ENCODE measurements at places on chromosomes 12 and 14.

- no peak for DNase-seq
Measured at GRCh38 chr12:67764946-67765619, 116.5 kb downstream of the DYRK2 start.

DNA sequence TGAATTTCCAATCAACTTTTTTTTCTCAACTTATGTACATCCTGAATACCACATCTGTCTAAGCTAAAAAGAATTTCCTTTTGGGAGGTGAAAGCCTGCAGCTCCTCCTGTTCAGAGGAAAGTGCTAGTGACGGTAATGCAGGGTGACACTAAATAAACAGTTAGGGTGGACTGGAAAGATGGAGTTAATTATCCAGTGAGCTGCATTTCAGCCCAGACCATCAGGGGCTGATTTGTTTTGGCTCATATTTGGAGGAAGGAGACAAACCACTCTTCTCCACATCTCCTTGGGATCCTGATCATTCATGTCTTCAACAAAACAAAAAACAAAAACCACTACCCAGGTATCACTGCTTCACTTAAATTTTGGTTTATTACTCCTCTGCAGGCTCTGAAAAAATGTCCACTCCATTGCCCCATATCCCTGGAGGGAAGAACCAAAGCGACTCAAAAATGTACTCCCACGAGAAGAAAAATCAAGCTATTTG is 5.1 kb upstream of the SIX1 start:
- DNase-seq: no peak

DNA sequence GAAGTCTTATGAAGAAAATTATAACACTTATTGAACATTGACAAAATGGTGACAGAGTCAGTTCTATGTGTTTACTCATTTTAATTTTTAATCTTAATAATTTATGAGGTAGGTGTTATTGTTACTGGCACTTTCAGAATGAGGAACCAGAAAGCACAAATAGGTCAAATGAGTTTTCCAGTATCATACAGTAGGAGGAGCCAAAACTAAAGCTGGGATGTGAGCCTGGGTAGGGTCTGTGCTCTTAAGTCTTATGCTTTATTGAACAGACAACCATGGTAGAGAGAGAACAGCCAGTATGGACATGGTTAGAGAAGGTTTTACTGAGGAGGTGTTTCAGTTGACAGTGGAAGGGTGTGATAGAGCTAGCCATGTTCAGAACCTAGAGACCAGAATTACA is 775.7 kb downstream of the TMTC2 start:
- no peak for DNase-seq

DNA sequence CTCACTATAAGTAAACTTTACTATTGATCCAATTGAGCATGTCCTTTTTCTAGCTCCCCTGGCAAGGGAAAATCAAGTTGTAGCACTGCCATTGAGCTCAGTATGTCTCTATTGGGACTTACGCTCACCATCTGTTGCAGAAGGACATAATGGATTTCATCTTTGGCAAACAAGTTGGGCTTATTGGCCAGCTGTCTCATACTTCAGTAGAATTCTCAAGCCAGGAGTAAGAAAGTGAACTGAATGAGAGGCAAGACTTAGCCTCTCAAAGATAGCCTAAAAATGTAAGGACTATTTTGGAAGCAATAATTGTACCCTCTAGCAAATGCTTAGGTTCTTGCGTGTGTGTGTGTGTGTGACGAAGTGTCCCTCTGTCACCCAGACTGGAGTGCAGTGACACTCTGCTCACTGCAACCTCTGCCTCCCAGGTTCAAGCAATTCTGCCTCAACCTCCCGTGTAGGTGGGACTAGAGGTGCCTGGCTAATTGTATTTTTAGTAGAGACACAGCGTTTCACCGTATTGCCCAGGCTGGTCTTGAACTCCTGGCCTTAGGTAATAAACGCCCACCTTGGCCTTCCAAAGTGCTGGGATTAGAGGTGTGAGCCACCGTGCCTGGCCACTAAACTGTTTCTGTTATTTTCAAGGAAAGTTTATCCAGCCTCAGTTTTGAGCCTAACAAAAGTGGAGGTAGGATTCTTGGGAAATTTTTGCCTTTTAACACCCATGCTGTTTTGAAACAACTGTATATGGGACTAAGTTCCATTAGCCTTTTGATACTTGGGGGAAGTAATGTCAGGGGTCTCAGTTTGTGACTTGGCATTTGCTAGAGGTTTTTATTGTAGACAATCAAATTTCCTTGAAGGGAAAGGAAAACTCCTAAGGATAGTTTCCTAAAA is 7.0 kb downstream of the HNRNPA1 start:
- no peak for DNase-seq

DNA sequence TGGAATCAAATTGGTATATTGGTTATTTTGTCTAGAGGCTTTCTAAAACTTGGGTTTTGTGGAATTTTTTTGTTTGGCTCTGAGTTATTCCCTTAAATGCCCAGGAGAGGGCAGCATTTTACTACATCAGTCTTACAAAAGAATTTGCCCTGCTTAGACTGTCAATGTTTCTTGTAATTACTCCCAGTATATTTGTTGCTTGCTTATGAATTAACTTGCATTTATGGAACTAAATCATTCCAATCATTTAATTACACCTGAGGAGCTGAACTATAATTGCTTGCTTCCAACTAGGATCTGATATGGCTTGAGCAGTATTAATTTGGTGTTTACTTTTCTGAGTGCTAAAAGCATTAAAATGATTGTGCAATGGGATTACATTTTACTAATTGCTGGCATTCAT is 48.7 kb downstream of the MIPOL1 start:
- peak; percentile 54 for DNase-seq

- DNase-seq: no peak
Measured at GRCh38 chr14:32468955-32469354, 139.9 kb downstream of the AKAP6 start.

DNA sequence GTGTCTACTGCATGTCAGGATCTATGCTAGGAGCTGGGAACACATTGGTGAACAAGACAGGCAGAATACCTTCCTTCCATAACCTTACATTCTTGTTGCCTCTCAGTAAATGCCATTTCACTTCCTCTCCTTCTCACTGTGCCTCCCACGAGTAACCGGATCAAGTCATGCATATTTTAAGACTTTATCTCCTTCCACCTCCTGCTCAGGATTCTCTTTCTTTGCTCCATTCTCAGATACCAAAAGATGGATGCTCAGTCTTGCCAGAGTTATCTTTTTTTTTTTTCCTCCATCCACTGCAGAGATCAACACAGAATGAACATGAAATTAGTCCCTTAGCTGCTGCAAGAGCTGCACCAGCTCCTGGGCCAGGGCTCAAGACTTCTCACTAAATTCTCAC is 20.0 kb upstream of the APPL2 start:
- DNase-seq: peak; percentile 35

GRCh38 chr12:80858356-80858755 is 79.4 kb downstream of the LIN7A start:
- DNase-seq: no peak

- no peak for DNase-seq
Measured at GRCh38 chr12:66024949-66025348, 105.6 kb downstream of the LLPH start.

DNA sequence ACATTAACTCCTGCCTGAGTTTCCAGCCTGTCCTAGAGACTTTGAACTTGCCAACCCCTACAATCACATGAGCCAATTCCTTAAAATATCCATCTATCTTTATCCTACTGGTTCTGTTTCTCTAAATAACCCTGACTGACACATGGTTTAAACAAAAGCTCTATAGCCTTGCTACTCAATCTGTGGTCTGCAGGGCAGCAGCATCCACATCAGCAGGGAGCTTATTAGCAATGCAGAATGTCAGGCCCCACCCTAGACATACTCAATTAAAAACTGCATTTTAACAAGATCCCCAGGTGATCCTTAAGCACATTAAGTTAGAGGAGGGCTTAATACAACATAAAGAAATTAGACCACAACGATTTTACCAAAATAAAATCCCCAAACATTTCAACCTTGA is 108.3 kb upstream of the CPSF6 start:
- DNase-seq: no peak

DNA sequence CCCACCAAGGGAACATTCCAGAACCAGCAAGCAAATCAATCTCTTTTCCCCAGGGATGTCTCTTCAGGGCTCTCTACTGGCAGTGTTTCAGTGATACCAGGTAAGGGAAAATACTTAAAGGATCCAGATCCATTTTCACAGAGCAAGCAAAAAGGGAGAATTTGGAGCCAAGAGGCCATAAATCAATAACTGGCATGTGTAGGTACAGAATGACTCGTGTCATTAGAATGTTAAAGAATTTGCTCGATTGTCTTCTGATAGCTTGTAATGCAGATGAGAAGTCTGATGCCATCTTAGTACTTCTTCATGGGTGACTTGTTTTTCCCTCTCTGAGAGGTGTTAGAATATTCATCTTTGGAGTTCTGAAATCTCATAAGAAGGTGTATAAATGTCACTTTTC is 242.9 kb downstream of the KTN1 start:
- no peak for DNase-seq

- no peak for DNase-seq
Measured at GRCh38 chr12:107163413-107163812, 70.1 kb upstream of the CRY1 start.

GRCh38 chr14:77302926-77303325 is 17.8 kb downstream of the POMT2 start:
- DNase-seq: peak; percentile 36

- DNase-seq: no peak
Measured at GRCh38 chr14:101074196-101075024, 170.9 kb upstream of the RTL1 start.

GRCh38 chr12:118354903-118355302 is 17.8 kb downstream of the TAOK3 start:
- DNase-seq: no peak

DNA sequence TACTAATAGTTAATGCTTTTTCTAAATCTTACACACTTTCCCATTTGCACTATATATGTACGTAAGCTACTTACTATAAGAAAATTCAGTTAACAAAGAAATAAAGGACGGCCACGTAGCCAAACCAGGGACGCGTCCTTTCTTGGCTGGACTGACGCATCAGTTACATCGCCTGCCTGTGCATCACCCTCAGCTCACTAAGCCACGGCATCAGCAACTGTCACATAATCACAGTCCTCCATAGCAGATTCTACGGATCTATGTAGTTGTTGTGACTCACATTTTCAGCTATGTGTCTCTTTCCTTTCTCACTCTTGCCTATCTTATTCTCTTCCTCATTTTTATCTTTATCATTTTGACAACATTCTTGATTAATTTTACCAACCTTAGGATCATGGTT is 38.1 kb upstream of the C12orf50 start:
- DNase-seq: no peak

GRCh38 chr12:67043771-67044170 is 225.4 kb upstream of the CAND1 start:
- no peak for DNase-seq

- no peak for DNase-seq
Measured at GRCh38 chr14:52286661-52287649, 19.5 kb downstream of the PTGDR start.

- DNase-seq: no peak
Measured at GRCh38 chr14:74956280-74957072, 1.1 kb upstream of the PGF start.

DNA sequence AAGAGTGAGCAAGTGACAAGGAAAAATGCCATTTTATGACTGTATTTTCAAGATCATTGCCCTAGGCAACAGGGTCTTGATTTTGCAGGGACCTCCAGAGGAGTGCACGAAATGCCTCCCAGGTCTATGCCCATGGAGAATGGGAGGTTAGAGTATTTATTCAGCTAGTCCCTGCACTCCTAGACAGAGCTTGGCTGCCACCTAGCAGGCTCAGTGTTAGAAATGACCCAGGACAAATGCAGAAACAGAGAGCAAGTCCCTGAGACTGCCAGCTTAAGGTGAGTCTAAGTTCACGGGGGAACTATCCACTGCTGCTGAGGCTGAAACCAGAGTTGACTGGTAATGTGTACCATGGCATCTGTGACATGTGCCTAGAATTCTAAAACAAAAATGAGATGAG is 506.4 kb downstream of the MED13L start:
- no peak for DNase-seq

- DNase-seq: peak; percentile 7
Measured at GRCh38 chr14:25406818-25407217, 356.9 kb upstream of the STXBP6 start.

DNA sequence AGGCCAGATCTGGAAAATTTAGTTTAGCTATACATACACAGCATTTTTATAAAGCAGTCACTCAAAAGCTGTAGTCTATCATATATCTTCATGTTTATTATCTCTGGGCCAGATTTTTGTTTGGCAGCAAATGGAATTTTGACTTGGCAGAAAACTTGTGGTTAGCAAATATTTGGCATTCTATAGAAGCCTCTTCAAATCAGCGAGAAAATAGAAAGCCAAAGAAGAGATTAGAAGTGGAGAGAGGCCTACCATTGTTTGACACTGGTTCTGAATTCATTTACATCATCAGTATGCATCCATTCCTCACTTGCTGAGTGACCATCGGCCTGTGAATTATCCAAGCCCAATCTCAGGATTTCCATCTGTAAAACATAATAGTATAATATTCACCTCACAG is 1077.6 kb downstream of the GALC start:
- no peak for DNase-seq

DNA sequence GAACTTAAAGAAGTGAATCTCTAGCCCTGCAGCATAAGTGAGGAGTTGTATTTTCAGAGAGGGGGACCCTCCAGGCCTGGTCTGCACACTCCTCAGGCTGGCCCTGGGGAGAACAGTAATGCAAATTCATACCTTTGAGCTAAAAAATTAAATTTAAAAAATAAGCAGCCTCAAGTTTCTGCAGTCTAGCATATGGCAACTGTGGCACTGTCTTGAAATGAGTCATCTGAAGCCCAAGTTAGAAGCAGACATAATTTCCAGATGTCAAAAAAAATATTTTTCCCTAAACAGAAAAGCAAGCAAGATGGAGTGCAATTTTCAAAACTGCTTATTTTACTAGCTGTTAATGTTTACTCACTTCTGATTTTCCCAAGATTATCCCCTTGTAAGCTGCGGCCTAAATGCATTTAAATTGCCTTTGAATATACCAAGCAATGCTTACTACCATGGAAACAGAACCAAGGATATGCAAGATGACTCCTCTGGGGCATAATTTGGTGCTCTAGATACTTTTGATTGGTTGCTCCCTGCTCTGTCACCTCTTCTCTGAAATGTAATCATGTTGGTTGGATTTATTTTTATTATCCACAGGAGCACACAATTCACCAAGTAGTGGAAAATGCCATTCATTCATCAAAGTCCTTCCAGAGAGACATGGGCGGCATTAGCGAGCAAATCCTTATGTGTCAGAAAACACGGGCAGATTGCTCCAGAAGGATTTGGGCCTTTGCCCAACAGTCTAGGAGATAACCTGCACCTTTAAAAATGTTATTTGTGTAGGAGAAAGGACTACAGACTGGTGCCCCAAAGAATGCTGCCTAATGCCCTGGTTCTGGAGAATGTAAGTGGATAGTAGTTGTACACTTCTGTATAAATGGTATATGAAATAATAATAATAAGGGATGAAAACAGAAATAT is 25.0 kb upstream of the DHRS7 start:
- no peak for DNase-seq

DNA sequence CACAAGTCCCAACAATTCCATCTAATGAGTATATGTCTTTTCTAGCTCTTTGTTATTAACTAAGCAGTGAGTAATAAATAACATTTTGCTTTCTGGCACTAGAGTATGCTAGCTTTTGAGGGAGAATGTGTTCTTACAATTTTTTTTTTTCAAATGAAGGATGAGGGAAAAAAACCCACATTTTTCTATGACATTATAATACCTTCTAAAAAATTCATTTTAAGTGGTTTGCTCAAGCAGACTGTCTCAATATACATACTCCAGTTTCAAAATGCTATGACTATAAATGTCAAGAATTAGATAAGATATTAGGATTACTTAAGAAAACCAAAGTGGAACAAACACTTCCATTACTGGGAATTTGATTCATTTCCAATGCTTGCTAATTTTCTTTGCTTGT is 394.6 kb downstream of the C12orf75 start:
- DNase-seq: no peak

Data from K562 (cell line).